ENCODE measurements at places on chromosomes 6 and 20.

DNA sequence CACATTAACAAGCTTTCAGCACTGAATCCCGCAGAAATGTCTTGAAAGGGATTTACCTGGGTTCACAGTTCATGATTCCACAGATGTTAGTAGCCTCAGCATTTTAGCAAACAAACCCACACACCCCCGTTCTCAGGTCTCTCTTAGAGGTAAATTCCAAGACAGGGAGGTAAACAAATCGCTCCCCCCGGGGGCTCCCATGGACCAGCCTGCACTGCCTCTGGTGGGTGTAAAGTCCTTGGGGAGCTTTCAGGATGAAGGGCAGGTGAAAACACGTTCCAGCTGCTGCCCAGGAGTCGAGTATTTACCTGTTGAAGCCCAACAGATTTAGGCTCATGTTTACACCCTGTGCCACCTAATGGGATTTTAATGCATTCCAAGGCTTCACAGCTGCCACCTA lies 187.0 kb upstream of the FOXQ1 start:
- DNase-seq: no peak

DNA sequence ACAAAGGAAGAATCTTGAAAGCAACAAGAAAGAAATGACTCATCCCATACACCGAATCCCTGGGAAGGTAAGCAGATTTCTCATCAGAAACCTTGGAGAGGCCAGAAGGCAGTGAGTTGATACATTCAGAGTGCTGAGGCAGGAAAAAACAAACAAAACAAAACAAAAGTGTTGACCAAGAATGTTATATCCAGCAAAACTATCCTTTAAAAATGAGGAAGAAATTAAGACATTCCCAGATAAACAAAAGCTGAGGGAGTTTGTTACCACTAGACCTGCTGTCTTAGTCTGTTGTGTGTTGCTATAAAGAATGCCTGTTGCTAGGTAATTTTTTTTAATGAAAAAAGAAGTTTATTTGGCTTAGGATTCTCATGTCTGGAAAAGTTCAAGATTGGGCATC lies 33.7 kb upstream of the PPP1R3G start:
- no peak for DNase-seq

- DNase-seq: no peak
Measured at GRCh38 chr6:64985726-64986125, 721.3 kb downstream of the EYS start.

DNA sequence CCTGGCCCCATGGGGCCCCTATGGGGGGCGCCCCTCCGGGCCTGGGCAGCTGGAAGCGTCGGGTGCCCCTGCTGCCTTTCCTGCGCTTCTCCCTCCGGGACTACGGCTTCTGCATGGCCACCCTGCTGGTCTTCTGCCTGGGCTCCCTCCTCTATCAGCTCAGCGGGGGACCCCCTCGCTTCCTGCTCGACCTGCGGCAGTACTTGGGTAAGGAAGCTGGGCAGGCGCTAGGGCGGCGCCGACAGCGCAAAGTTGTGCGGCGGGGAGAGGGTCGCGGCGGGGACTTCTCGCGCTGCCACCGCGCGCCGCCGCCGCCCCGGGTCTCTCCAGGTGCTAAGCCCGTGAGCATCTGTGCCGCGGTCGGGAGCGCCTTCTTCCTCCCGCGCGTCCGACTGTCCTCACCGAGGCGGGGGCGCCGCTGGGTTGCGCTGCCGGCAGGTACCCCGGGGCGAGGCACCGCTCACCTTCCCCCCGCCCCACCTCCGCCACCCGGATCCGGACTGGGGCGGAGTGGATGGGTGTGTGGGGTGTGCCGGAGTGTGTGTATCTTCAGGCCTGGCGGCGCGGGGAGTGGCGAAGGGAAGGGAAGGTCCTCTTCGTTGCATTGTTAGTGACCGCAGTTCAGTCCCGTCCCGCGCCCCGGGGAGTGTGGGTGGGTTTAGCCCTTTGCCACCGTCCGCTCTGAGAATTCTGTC lies 788 bp downstream of the UST start:
- DNase-seq: no peak

DNA sequence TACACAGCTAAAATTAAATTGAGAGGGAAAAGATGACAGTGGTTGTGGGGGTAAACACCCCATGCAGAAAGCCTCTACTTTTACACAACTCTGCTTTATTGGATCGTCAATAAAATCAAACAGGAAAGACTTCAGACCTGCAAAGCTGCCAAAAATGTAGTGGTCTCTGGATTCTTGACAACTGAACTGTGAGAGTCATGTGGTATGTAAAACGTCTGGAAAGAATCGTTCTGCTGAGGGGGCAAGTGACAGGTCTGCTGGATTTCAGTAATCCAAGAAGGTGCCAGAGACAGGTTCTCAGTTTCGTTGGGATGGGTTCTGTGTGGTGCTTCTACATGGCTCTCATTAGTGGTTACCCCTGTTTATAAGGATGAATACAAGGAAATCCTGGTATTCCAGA lies 63.3 kb downstream of the TSPYL4 start:
- no peak for DNase-seq

Data from NAMALWA (cell line).